GOT3 (cell line): ENCODE measurements at places on chromosomes 11 and 22.

DNA sequence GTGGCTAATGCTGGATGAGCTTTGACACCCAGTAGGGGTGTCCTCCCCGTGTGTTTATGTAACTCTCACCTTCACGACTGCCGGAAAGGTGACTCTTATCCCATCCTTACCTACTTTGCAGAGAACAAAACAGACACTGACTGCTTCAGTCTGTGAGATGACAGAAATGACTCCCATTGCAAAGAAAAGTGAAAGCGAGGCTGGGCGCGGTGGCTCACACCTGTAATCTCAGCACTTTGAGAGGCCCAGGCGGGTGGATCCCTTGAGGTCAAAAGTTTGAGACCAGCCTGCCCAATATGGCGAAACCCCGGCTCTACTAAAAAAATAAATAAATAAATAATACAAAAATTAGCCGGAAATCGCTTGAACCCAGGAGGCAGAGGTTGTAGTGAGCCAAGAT is 106.4 kb upstream of the ANO1 start:
- DNase-seq, result no peak

DNA sequence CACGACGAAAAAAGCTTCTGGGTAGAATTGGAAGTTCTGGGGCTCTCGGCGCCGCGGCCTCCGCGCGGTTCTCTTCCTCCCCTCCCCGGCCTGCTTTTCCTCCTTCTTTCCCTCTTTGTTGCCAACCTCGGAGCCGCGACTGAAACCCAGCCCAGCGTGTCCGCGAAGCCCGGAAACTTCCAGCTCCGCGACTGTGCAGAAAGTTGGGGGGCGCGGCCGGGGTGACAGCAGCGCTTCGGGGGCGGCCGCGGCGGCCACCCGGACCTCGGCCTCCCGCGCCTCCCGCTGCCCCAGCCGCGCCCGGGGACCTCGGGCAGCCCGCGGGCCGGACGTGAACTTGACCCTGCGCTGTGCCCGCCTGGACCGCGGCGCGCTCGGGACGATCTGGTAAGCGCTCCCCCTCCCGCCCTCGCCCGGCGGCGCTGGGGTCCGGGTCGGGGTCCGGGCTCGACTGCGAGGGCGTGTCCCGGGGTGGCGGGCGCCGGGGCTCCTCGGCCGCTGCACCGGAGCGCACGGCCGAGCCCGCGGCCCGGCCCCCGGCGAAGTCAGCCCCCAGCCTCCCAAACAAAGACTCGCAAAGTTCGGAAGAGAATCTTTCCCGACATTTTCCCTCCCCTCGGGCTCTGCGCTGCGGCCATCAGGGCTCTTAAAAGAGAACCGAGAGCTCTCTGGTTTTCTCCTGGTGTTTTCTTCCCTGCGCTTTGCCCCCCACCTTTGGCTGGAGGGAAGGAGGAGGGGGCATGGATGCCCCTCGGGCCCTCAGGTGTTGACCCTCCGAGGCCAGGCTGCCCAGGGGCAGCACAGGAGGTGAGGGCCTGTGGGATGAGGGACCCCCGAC is 67.9 kb upstream of the WNT7B start:
- no peak for DNase-seq

DNA sequence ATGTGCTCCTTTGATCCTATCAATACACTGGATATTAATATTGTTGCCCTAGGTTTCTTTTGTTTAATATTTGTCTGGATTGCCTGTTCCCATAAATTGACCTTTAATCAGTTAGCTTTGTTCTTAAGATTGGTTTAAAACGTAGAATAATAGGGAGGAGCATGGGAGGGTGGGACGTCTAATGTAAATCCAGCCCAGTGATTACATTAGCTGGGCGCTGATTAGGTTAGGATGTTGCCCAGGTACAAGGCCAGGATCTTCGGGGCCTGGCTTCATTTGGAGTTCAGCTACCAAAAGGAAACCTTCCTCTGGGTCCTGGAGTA is at the start of gene SRSF8:
SRSF8 (plus strand) TSS at position 204 of the 323 bp plus-strand sequence. CDS start 308 bp downstream, outside the sequence.
- DNase-seq, result no peak

GRCh38 chr11:12235947-12236743 is 125.8 kb downstream of the MICAL2 start:
- no peak for DNase-seq

DNA sequence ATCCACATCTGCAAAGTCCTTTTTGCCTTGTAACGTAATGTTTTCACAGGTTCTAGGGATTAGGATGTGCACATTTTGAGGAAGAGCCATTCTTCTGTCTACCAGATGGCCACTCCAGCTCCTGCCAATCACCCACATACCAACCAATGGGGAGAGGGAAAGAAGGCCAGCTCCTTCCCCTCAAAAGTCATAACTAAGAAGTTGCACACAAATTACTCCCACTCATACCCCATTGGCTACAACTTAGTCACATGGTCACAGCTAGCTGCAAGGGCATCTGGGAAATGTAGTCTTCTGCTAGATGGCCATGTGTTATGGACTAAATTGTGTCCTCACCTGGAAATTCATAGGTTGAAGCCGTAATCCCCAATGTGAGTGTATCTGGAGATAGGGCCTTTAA is 15.4 kb upstream of the MYOD1 start:
- DNase-seq, result no peak

- no peak for DNase-seq
Observed at GRCh38 chr11:21411104-21411503, 741.7 kb downstream of the NELL1 start.

- DNase-seq, result no peak
Observed at GRCh38 chr11:133263332-133263731, 269.0 kb downstream of the OPCML start.

DNA sequence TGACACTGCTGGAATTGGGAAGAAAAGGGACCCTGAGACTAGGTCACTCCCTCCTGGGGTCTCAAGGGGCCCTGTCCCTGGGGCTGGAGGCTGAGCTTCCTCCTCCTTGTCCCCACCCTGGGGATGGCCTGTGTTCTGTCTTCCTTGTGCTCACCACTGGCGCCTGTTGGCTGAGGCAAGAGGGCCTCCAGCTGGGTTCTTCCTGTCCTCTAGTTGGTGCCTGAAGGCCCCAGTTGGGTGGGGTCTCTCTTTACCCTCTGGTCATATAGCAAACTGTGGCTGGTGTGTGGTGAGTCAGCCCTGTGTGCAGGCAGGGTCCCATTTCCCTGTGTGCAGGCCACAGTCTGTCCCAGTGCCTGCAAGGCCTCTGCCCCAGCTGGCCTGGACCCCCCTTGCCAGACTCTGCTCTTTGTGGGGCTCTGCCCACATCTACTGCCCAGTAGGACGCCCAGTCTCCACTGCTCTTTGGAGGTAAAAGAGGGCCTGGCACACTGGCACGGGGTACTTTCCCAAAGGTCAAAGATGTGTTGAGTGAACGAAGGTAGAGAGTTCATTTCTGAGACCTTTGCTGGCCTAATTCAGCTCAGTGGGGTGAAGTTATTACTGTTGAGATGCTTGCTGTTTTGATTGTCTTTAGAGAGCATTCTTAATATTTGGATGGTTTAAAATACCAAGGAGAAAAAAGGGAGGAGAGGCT is 55.1 kb upstream of the CLDN5 start:
- DNase-seq, result no peak

- no peak for DNase-seq
Observed at GRCh38 chr11:59862252-59862651, 4.0 kb downstream of the TCN1 start.

DNA sequence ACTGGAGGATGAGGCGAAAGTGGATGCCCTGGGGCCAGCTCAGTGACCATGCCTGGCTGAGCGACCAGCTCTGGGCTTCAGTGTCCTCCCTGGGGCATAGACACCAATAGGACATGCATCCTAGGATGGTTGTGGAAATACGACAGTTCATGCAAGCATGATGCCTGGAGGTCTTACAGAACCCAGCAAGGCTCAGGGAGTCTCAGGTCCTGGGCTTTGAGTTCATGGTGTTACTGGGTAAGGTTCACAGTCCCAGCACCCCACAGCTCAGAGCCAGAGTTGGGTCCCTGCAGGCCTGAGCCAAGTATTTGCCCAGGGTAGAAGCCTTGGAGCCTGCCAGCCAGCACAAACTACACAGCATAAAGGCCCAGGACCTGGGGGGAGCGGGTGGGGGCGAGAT is 4.2 kb upstream of the SUSD2 start:
- DNase-seq, result no peak

DNA sequence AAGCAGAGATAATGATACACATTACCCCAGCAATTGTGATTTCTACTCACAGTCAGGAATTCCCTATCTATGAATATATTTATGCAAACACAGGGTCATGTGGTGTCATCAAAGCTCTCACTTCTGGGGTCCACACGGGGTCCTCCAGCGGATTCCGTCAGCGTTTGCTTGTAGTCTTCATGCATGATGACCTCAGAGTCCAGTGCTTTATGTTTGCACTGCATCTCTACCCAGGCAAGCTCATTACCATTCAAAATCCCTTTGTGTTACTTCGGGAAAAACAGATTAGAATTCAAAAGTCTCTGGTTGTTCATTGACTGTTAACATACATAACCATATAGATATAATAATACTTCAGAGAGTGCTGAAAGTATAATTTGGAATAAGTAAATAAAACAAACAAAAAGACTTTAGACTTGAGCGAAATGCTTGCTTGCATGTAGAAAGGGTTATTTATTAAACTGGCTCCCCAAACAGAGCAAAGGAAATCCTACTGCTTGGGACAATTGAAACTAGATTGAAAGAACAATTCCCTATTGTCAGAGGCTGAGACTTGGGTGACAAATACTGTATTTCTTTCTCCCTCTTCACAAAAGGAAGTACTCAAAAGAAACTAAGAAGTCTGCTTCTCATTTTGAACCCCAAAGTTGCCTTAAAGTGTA is 423.1 kb downstream of the ETS1 start:
- no peak for DNase-seq

DNA sequence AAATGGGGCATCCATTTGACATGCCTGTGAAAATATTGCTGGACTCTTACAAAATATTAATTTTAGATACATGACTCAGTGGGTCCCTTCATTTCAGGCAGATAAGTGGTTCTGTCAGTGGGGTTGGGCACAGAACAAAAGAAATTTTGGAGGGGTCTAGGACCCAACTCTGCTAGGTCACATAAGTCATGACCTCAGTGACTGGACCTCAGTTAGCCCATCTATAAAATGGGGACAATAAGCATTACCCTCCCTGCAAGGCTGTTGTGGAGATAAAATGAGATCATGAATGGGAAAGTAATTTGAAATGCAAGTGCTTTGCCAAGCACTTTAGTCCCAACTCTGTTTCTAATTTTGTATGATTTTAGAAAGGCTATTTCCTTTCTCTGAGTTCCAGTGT is 23.8 kb downstream of the ADORA2A start:
- no peak for DNase-seq

DNA sequence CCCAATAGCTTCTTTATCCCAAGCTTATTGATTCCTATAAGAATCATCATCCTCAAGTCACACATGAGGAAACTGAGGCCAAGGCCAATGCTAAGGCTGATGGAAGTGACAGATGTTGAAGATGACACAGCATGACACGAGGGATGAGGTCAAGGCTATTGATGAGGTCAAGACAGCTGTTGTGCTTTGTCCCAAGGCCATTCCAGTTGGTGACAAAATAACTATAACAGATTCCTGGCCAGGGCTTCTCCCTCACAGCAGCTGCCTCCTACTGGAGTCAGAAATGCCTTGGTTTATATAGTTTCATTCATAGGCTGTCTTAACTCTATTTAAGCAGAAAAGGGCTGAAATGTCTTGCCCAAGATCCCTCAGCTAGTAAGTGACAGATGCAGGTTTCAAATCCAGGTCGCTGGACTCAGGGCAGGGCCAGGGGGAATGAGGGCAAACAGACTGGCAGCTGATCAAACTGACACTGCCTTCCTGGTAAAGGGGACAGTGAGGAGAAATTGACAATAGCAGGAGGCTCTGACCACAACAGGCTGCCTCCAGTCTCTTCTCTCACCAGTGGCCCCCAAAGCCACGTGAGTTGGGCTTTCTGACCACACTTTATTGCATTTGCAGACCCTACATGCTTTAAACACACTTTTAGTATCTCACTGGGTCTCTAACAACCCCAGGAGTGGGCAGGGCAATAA is 16.5 kb downstream of the MIF start:
- no peak for DNase-seq

DNA sequence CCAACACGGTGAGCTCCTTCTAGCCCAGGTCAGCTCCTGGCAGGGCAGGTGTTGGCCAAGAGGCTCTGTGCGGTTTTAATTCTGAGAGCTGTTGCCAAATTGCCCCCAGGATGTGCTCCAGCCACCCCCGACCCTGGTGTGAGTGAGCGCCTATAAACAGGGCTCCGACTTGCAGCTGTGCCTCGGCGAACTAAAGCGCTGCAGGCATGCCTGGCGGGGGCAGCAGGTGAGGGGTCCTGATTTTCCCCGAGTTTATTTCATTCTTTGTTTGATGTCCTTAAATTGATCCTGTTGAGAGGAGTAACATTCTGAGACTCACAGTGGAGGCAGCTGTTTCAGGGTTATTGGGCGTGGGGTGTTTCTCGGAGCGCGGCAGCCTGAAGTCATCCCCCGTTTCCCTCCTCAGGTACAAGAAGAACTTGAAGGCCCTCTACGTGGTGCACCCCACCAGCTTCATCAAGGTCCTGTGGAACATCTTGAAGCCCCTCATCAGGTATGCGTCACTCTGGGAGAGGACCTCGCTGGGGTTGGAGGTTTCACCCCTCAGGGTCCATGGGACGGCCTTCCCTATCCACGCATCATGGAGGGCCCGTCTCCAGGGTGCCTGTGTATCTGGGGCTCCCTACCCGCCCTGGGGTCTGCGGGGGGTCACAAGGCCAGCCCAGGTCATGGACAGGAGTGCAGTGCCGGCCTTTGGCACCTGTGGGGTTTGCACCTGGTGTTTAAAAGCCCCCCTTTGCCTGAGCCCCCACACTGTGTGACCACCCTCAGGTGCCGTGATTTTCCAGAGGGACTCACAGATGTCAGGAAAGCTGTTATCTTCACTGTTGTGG is 62.1 kb downstream of the ARHGAP8 start:
- DNase-seq, result no peak

- DNase-seq, result no peak
Observed at GRCh38 chr22:44632541-44633396, 69.2 kb upstream of the PRR5 start.

DNA sequence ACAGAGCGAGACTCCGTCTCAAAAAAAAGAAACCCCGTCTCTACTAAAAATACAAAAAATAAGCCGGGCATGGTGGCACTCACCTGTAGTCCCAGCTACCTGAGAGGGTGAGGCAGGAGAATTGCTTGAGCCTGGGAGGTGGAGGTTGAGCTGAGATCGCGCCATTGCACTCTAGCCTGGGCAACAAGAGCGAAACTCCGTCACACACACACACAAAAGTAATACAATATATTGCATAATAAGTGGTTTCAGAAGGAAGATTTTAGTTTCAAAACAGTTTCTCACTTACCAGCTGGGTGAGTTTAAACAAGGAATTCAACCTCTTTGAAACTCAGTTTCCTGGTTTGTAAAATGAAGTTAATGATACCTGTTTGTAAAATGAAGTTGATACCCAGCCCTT is 32.7 kb upstream of the HTR3A start:
- no peak for DNase-seq
